CD8-positive, alpha-beta T cell (primary cell): ENCODE measurements at places on chromosomes 6 and 20. TPM values are rescaled to one million over a fixed set of nuclear protein-coding genes. Genes with fewer than 3 reads are reported as not detected.

- DNase-seq = no peak
Measured at GRCh38 chr6:12769556-12770256, 53.1 kb downstream of the PHACTR1 start.

DNA sequence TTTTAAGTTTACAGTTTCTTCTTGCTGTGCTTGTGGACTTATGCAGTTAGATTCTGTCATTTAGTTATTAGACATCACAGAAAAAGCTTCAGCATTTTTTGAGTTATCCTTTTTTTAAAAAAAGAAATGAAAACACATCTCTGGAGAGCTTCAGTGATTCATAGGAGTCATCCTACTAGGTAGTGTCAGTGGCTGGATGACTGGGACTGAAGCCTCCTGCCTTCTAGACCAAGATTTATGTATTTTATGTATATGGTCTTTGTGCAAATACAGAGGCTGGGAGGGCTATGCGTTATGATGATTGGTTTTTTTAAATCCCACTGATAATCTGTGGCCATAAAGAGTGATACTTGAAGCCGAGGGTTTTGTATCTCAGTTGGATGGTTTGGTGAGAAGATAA lies 125.9 kb upstream of the JAG1 start:
- no peak for DNase-seq

- DNase-seq = no peak
Measured at GRCh38 chr20:61988665-61989064, 77.0 kb downstream of the TAF4 start.

The WFDC10B gene
- not detected for total RNA-seq

- DNase-seq = no peak
Measured at GRCh38 chr20:60482221-60483008, 524.2 kb downstream of the CDH26 start.

GRCh38 chr20:23162887-23163286 lies 76.8 kb upstream of the CD93 start:
- no peak for DNase-seq

DNA sequence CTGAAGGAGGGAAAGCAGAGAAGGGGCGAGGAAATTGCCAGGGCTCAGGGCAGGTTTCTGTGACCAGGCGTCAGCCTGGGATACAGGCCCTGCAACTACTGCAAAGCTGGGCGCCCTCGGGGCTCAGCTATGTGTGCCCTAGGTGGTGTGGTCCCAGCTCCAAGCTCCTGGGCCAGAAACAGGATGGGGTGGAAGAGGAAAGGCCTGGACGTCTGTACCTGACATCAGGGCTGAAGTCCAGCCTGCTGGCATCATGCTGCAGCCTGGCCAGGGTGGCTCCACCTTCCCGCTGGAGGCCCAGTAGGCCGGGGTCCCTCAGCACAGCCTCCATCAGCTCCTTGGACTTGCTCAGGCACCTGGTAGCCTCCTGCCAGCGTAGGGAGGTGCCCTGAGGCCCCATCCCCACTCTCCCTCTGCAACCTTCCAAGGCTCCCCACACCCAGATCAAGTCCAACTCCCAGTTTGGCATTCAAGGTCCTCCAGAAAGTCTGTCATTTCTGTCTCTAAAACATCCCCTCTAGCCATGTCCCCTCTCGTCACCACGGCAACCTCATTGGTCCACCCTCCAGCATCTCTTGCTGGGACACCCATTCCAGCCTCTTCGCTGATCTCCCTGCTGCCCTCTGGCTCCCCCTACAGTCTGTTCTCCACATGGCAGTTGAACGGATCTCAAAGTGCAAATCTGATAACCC lies 38.2 kb downstream of the KIAA1755 start:
- no peak for DNase-seq

DNA sequence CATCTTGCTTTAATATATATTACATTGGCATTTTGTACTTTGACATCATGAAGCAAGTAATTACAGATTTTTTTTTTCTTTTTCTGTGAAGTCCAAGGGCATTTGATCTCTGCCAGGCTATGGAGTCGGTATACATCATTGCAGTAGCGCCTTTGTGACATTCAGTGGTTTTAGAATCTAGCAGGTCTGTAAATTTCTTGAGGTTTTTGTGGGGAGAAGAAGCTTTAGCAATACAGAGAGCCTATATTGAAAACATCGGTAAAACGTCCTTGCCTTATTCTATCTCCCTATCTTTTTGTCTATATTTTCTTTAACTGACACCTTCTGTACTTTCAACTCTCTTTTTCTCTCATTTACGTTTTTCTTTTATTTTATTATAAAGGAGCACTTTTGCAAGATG lies 47.2 kb downstream of the DUSP22 start:
- no peak for DNase-seq

GRCh38 chr6:29146179-29146578 lies 24.5 kb upstream of the OR2J2 start:
- DNase-seq = no peak

- DNase-seq = peak; percentile 42
Measured at GRCh38 chr6:2765896-2766766, 938 bp downstream of the WRNIP1 start.

DNA sequence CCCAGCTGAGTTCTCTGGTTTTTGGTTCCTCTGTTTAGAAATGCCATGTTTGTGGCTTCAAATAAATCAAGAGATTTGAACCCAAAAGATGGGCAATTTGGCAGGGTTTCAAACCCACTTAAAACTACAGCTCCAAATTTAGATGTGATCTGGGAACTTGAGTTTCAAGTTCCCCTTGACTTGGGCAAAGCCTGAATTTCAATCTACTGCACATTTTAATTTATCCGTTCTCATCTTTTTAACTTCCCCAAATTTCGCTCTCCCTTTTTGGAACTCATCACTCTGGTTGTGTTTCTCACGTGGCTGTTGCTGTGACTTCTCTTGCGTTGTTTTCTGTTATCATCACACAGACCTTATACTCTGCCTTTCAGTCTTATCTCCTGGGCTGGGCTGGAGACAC lies 230.9 kb downstream of the CDC5L start:
- DNase-seq = no peak

GRCh38 chr20:15098351-15098750 lies 760.9 kb upstream of the FLRT3 start:
- DNase-seq = no peak

The HCRTR2 gene
- not detected for total RNA-seq

The KIAA1755 gene
- not detected for total RNA-seq

- DNase-seq = no peak
Measured at GRCh38 chr6:160975162-160975561, 16.4 kb upstream of the MAP3K4 start.

DNA sequence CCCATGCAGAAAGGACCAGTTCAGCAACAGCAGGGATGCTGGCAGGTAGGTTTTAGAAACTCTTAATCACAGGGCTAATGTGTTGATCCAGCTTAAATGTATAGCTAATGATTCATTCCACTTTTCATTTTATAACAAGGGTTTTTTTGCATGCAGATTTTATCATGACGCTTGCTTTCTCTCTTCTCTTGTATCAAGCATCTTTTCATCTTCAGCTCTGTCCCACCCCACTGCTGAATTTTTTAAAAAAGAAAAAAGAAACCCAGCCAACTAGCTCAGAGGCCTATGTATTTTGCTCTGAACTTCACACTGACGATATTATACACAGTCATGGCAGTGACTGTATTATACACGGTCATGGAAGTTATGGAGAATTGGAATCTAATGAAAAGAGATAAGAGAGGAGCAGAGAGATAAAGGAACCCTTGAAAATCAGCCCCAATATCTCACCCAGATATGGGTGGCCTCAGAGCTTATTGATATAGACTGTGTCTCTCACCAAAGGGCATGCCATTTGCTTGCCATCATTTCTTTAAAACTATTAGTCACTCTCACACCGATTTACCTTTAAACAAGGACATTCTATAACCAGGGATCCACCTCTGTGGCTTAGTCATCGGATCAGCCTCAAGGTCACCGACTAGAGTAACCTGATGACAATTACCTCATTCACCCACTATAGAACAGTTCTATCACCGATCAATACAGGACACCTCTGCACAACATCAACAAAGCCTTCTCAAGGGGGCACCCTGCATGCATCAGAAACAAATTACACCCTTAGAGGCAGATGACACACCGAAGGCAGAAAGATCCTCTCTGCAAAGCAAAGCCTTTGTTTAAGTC lies 222.0 kb downstream of the ATXN1 start:
- no peak for DNase-seq

GRCh38 chr6:167576828-167577503 lies 249.7 kb upstream of the AFDN start:
- peak; percentile 36 for DNase-seq

- no peak for DNase-seq
Measured at GRCh38 chr6:37308069-37308815, 45.5 kb upstream of the RNF8 start.

DNA sequence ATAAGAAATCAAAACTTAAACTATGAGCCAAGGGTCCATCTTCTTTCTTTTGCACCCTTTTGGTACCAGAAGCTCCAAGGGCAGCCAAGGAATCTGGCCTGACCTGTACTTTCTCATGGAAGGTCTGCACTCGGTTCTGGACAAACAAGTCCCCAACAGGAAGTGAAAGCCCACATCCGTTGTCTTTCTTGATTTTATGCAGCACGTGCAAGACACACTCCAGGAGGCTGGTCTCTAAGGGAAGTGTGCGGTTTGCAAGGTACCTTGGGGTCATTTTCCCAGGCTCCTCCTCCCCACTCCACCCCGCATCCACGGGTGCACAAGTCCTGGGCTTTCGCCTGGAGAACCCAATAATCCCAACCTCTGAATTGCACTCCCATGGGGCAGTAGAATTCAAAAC lies 101.9 kb downstream of the NFATC2 start:
- DNase-seq = no peak

DNA sequence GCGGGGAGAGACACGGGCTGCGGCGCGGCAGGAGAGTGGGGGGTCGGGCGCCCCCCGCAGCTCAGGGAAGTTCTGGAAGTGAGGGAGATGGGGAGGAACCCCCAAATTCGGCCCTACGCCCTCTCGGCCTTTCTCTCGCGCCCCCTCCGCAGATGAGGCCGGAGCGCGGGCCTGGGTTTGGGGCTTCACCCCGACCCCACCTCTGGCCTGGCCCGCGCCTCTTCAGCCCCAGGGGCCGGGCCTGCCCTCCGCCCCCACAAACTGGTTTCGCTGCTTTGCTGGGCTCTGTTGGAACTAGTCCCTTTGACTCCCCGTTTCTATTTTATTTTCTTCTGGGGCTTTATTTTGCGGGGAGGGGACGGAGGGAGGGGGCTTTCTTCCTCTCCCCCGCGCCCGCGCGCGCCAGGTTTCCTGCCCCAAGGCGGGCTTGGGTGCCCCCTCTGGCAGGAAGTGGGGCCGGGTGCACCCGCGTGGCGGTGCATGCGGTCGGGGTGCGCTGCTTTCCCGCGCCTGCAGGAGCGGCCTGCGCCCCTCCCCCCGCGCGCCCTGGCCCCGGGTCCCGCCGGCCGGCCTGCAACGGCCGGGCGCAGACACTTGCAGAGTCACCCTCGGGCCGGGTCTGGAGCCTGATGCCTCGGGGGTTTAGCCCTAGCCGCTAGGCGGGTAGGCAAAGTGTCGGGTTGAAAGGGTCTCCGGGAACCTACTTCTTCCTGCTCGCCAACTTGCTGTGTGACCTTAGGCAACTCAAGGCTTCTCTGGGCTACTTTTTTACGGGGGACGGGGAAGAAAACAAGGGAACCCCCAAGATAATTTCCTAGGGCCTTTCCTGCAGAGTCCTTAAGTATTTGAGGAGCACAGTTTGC lies 1.3 kb downstream of the HMGA1 start:
- DNase-seq = peak; percentile 82

The NRSN1 gene
- total RNA-seq = not detected

GRCh38 chr6:113651120-113651519 lies 206.0 kb upstream of the MARCKS start:
- DNase-seq = no peak

The DSP gene
- not detected for total RNA-seq

The STX11 gene
- 17.7 TPM for total RNA-seq

DNA sequence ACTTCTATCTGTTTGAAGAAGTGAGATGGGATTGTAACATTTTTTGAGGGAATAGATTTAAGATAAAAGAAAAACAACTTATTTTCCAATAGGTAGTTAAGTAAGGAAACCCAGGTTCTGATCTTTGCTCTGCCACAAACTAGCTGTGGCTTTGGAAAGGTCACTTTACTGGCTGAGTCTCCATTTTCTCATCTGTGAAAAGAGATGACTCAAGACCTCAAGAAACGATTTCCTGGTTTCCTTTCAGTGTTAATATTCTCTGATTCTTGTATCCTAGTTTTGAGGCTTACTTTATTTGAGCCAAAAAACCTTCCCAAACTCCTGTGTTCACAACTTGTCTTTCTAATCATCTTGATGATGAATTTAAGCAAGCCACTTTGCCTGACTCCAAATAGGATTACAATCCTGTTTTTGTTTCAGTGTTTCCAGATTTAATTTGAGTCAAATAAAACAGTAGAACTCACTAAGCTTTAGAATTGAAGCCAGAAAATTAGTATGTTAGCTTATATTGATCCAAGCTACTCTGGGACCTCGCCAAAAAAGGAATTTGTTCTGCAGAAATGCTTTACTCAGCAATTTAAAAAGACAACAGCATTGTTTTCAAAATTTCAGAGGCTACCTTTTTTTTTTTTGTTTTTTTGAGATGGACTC lies 51.1 kb downstream of the ENPP1 start:
- no peak for DNase-seq

DNA sequence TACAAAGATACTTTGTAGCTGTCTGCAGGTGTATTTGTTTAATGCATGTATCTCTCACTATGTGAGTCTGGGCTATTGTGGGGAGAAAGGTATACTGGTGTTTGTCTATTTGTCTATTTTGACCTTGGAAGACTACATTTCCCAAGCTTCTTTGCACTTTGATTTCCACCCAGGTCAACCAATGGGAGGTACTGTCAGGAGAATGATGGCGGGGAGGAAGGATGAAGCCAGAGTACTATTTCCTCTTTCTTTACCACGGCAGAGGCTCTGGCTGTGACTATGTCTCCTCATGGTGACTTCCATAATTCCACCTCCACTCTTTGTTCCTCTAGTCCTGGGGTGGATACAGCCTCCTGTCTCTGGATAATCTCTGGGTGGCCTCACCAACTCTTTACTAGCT lies 23.1 kb downstream of the LBP start:
- no peak for DNase-seq

The LST1 gene
- total RNA-seq = 13.0 TPM

DNA sequence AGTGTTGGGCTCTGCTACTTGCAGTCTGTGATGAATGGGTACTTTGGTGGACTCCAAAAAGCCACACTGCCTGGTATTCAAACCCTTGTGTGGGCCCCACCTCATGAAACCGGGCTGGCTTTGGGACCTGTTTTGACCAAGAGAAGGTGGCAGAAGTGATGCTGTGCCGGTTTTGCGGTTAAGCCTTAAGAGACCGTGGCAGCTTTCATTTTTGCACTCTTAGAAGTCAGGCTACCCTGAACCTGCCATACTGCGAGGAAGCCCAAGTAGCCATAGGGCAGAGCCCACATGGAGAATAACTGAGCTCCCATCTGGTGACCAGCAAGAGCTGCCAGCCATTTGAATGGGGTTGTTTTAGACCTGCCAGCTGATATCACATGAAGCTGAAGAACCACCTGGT lies 10.2 kb downstream of the SULF2 start:
- no peak for DNase-seq

GRCh38 chr6:39841923-39842322 lies 49.7 kb downstream of the DAAM2 start:
- DNase-seq = no peak

- DNase-seq = no peak
Measured at GRCh38 chr20:50197463-50198179, 7.0 kb downstream of the CEBPB start.

- DNase-seq = no peak
Measured at GRCh38 chr6:116842459-116842858, 13.6 kb upstream of the GPRC6A start.

GRCh38 chr20:59051666-59052185 lies 9.1 kb upstream of the PRELID3B start:
- DNase-seq = no peak
